ENCODE measurements at places on chromosomes 5 and 9.

GRCh38 chr5:158414780-158415179 is 555.8 kb upstream of the CLINT1 start:
- DNase-seq, result no peak

DNA sequence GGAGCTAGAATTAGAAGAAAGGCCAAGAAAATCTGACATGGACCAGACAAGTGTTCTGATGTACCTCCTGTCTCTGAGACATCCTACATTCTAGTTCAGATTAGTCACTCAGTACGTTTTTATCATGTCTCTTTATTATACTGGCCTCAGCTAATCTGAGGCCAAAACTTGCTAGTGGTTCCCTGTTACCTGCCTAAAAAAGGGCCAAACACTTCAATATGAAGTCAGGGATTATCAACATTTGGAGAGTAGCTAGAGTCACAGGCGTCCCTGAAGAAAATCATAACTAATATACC is 587.4 kb downstream of the PRELID2 start:
- no peak for DNase-seq

DNA sequence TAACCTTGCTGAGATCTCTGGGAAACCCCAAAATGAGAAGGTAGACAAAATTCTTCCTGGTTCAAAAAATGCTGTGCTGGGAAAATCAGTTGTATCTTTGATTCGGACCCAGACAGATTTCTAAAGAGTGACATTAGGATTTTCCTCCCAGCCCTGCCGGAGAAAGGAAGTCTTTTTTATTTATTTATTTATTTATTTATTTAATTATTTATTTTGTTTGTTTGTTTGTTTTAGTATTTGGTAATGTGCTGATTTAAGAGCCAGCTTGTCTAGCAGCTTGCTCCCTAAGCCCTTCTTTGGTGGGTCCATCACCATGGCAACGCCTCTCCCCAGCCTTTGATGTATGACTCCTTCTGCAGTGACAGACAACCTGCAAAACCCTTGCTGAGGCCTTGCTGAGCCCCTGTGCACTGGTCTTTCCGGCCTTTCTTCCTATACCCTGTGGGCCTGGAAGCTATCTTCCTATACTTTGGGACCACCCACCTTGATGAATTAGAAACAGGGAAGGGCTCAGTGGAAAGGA is 60.6 kb upstream of the AFAP1L1 start:
- no peak for DNase-seq

GRCh38 chr9:76269789-76270188 is 124.4 kb downstream of the RFK start:
- no peak for DNase-seq

DNA sequence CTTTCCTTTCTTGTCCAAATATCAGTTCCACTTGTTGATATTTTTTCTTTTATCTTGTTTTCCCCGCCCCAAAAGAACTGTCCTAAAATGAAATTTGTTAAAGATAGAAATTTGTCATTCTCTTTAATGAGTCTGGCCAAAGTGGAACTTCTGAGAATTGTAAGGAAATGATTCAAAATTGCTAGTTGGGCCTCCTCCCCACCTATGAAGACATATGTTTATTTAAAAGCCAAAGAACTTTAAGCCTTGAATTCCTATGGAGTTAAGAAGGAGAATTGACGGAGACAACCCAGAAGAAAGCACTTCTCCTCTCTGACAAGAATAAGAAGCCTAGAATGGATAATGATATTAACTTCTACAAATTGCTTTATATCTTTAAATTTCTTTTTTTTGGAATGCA is 59.1 kb upstream of the ALDH1A1 start:
- no peak for DNase-seq

GRCh38 chr9:4193391-4193790 is 106.5 kb downstream of the GLIS3 start:
- DNase-seq, result no peak

DNA sequence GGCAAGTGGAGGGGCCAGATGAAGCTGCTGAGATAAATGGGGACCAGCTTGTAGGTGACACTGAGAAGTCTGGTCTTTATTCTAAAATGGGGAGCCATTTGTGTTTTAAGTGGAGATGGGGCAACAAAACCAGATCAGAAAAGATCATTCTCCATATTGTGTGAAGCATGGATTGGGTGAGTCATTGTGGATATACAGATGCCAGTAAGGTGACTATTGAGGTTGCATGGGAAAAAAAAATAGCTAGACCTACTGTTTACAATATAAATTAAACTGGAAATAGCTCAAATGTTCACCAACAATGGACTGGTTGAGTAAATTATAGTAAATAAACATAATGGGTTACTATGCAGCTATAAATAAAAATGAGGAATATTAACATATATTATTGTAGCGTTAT is 5.4 kb upstream of the MAP1B start:
- DNase-seq, result no peak

DNA sequence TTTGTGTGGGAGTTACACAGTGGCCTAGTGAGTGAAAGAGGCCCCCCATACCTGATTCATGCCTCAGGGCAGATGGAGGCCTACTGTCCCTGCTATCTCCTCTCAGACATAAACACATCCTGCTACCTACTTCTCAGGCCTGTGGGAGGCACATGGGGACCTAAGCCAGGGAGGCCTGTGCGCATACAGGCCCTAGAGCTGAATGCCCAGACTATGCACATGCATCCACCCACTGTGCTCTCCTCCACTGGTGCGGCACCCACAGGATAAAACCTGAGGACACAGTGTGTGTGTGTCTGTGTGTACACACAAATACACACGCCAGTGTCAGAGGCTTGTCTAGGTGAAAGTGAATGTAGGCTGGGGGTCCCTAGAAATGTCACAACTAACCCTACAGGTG is 1.4 kb downstream of the PAX5 start:
- DNase-seq, result no peak

- no peak for DNase-seq
Observed at GRCh38 chr5:164376843-164377242, 871.4 kb downstream of the MAT2B start.

DNA sequence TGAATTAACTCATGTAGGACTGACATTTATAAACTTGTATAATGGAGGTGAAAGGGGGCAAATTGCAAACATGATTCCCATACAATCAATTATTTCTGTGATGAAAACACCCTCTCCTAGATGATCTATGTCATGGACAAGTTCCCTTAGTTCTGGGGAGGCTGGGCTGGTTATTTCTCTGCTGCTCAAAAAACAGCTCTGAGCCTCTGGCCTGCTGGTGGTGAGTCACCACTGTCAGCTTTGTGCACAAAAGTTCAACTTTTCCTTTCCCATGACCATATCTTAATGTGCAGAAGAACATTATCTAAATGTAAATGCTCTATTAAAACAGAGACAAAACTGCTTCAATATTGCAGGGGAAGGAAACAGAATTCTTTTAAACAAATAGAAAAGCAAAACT is 85.0 kb downstream of the HMHB1 start:
- DNase-seq, result no peak

- DNase-seq, result no peak
Observed at GRCh38 chr5:126562823-126563222, 32.2 kb downstream of the ALDH7A1 start.

DNA sequence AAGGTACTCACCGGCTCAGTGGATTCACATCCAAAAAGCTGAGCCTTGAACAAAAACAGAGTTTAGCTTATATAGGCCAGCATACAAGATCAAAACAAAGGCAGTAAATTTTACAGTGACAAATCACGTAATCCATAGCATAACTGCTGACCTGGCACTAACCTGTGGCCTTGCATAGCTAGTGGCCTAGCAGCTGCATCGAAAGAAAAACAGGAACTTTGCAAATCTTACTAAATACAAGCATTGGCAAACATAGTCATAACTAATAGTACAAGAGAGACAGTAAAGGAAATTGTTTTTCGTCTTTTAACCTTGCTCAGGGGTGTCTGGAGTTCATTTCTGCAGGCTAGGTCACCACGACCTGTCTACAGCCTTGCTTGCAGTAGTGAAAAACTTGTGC is 4.8 kb downstream of the HSDL2 start:
- DNase-seq, result no peak

- no peak for DNase-seq
Observed at GRCh38 chr5:96721351-96721977, 59.3 kb downstream of the CAST start.

- no peak for DNase-seq
Observed at GRCh38 chr5:141413540-141414069, 818 bp downstream of the PCDHGA10 start.

DNA sequence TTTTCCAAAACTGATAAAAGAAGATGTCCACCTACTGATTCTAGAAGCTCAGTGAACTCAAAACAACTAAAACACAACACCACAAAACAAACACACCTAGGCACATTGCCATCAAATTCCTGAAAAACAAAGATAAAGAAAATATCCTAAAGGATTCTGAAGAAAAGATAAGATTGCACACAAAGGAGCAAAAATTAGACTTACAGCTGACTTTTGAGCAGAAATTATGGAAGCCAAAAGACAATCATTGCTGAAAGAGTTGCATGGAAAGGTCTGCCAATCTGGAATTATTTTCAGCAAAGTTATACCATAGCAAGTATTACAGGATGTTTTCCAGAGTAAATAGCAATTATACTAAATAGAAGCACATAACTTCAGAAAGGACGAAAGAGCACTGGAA is 128.2 kb upstream of the IRX2 start:
- no peak for DNase-seq

DNA sequence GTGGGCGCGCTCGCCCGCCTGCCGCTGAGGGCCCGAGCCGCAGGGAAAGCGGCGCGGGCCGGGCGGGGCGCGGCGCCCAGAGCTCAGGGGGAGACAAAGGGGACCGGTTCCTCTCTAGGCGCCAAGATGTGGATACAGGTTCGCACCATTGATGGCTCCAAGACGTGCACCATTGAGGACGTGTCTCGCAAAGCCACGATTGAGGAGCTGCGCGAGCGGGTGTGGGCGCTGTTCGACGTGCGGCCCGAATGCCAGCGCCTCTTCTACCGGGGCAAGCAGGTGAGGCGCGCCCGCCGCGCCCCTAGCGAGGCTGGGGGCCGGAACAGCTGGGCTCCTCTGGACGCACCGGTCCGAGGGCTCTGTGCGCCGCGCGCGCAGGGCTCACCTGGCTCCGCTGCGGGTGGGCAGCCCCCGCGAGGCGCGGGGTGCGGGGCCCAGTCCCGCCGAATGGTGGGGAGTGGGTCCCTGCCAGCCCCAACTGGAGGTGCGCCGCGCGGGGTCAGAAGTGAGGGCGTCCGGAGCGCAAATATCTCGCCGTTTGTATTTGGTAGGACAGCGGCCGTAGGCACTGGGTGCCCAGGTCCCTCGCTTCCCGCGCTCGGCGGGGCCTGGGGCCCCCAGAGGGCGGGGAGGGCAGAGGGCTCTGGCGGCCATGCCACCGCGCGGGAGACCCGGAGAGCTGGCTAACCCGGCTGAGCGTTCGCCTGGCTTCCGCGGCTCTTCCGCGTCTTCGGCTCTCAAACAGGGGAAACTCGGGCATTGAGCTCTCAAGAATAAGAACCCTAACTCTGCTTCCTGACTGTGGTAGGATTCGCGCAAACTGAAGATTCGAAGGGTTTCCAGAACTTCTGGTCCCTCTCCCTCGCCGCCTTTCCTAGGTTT is 607 bp downstream of the UHRF2 start:
- no peak for DNase-seq

- DNase-seq, result no peak
Observed at GRCh38 chr5:56094579-56095361, 100.0 kb upstream of the IL6ST start.

GRCh38 chr5:16573401-16573800 is 43.4 kb downstream of the RETREG1 start:
- DNase-seq, result no peak

DNA sequence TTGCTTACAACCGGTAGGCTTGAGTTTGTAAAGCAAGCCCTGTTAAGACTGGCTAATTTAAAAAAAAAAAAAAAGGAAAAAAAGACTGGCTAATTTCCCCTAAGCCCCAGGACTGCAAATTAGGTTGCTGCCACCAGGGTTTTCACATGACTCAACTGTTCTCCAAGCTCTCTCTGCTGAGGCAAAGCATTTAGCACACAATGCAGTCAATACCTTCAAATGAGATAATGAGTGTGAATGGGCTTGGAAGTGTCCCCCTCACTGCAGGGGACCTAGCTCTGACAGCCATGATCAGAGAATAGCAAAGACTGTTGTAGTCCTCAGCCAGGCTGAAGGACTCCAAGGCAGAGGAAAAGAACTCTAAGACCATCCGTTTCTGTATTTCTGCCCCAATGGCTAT is 42.8 kb upstream of the ZSWIM6 start:
- DNase-seq, result no peak

- DNase-seq, result no peak
Observed at GRCh38 chr5:36252722-36253365, 11.1 kb upstream of the NADK2 start.

GRCh38 chr5:135823881-135824280 is 10.6 kb upstream of the SLC25A48 start:
- no peak for DNase-seq

DNA sequence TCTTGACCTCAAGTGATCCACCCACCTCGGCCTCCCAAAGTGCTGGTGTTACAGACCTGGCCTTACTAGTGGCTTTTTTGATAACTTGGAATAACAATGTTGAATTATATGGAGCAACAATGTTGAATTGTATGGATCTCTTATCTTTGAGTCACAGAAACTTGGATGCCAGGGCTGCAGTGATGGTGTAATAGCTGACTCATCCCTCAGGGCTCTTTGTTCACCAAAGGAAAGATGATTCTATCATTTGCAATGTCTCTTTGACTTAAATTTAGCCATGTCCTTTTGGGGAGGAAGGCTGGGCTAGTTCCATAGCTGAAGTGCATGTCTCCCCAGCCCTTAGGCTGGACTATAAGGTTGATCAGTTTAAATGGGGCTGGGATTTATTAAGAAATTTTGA is 172.3 kb downstream of the PDZD2 start:
- no peak for DNase-seq

GRCh38 chr5:14035859-14036503 is 91.5 kb upstream of the DNAH5 start:
- no peak for DNase-seq

- DNase-seq, result no peak
Observed at GRCh38 chr9:100486479-100487176, 13.7 kb downstream of the TMEFF1 start.

- DNase-seq, result no peak
Observed at GRCh38 chr5:945691-946551, 53.2 kb downstream of the TRIP13 start.

DNA sequence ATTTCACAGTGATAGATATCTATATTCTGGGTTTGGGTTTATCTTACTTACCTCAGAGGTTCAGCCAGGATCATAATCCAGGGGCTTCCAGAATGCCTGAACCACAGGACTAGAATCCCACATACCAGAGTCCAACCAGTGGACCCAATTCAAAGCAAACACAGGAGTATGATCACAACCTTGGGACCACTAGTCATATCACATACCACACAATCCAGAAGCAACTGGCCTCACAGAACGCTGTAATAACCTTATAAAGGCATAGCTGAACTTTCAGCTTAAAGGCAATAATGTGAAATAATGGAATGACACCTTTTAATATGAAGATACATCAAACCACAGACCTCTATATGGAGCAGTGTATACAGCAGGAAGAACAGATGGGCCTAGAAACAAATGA is 25.3 kb downstream of the RAPGEF6 start:
- no peak for DNase-seq

DNA sequence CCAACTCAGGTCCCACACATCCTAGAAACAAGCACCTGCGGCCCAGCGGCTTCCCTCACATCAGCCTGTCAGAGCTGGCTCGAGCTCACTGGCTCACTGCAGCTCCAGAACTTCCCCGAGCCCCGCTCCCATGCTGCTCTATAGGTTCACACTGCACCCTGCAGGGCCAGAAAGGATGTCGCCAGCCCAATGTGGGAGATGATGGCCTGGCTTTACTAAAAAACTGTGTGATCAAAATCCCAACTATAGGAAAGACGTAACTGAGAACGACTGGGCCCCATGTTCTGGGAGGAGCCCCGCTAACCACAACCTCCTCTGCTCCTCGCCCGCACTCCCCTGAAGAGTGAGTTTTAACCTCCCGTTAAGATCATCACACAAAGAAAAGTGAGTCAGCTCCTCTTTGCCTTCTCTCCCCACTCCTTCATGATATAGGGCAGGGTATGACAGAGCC is 4.6 kb downstream of the SURF4 start:
- no peak for DNase-seq
